Stimulated activated CD8-positive, alpha-beta memory T cell treated with anti-CD3 and anti-CD28 coated beads, Interleukin-12 subunit alpha, Interleukin-12 subunit beta, amount 100 ng/mL, for 4 hours (primary cell): ENCODE measurements at places on chromosomes 16 and 17.

- no peak for DNase-seq
Observed at GRCh38 chr17:74768763-74769114, 7.4 kb downstream of the NAT9 start.

- DNase-seq: no peak
Observed at GRCh38 chr17:69961501-69962145, 113.4 kb upstream of the KCNJ16 start.

- no peak for DNase-seq
Observed at GRCh38 chr17:48556229-48556575, 11.3 kb upstream of the HOXB2 start.

DNA sequence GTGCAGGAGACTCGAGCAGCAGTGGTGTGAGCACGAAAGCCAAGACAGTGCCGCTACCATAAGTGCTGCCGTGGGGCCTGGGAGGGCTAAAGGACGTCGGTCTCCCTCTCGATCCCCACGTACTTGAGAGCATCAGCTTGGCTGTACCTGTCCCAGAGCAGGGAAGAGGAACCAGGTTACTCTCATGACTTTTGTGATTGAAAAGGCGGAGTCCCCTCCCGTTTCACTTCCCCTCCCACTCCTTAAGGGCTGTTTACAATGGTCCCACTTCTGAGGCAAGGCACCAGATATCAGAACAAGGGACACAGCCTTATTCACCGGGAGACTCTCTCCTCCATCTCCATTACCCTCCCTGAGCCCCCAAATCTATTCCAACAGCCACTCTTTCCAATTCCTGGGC lies 20.1 kb downstream of the CNTNAP1 start:
- DNase-seq: no peak

DNA sequence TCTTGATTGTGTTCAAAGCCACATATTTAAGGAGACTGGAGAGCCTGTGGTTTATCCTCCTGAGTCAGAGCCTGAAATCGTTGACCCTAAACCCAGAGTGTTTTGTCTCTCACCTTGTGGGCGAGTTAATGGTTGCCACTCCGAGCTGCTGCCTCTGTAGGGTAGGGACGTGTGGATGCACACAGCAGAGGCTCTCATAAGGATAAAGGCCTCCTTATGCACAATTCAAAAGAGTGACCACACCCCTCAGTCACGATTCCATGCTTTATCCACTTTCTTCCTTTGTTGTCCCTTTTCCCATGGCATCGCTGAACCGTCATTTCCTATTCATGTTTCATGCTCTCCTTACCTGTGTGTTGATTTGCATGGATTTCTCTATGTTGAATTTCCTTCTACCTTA lies 805.0 kb upstream of the RBFOX1 start:
- DNase-seq: no peak

- DNase-seq: peak; percentile 15
Observed at GRCh38 chr17:67245694-67246402, 852 bp upstream of the HELZ start.

DNA sequence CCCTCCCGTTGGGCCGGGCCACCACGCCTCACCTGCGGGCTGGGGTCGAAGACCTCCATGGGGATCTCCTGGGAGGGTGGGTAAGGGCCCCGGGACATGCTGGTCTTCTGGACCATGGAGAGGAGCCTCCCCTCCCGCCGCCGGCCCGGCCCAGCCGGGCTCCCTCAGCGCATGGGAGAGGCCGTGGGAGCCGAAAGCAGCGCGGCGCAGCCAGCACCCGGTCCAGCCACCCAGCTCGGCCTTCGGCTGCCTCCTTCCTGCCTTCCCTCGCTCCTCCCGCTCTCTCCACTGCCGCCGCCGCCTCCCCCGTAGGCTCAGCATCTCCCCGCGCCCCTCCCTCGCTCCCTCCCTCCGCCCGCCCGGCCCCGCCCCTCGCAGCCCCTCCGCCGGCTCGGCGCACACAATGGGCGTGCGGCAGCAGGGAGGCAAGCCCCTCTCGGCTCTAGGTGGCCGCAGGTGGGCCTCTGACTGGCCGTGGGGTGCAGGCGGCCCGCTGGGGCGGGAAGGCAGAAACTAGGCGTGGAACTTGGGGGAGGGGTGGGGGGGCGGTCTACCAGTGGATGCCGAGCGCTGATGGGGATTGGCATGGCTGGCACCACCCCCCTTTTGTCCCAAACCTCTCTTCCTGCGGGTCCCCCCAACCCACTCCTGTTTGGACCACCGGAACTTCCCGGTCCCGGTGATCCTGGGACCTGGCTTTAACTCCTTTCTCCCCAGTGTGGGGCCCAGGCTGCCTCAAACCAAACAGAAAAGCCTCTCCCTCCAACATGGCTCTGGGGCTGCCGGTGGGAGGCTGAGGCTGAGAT lies at the start of gene CACNB1:
CACNB1 (minus strand) TSS at position 290 of the 806 bp plus-strand sequence; CDS start at position 116, 174 bp downstream.
- DNase-seq: peak; percentile 54

GRCh38 chr17:32813021-32813420 lies 63.9 kb downstream of the MYO1D start:
- DNase-seq: no peak

GRCh38 chr17:68835071-68835470 lies 120.1 kb downstream of the ABCA8 start:
- DNase-seq: no peak

DNA sequence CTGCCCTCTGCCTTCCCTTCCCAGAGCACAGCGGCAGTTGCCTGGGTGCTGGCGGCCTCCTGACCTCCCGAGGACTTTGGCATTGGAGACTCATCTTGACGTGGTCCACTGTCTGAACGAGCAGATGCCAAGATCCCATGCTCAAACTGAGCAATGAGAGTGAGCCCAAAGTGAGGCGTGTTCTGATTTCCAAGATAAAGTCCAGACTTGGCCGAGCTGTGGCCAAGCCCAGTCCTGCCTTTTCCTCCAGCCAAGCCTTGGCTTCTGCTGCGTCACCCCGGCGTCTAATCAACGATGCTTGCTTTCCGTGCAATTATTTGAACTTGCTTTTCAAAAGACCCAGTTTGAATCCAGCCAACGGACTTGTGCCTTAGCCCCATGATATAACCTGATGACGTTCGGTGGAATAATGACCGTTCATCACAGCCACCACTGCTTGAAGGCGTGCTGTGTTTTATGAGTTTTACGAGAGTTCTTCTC lies 179.2 kb downstream of the IRF8 start:
- no peak for DNase-seq

DNA sequence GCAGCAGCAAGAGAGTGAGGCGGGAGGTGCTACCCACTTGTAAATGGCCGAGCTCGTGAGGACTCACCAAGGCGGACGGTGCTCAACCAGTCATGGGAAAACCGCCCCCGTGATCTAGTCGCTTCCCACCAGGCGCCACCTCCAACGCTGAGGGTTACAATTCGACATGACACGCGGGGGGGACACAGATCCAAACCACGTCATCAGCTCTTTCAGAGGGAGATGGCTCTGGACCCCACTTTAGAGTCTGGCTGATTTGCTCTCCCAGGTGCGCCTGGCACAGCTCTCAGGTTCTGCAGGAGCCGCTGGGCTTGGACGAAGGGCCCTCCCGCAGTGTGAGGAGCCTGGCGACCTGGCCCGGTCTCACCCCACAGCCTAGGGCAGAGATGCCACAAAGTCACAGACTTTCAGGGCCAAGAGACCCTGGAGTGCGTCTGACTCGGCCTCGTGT lies 21.1 kb upstream of the DOC2B start:
- no peak for DNase-seq

GRCh38 chr16:85566561-85567100 lies 46.5 kb upstream of the GSE1 start:
- DNase-seq: no peak

GRCh38 chr17:80996422-80997305 lies 5.0 kb downstream of the CHMP6 start:
- DNase-seq: no peak

DNA sequence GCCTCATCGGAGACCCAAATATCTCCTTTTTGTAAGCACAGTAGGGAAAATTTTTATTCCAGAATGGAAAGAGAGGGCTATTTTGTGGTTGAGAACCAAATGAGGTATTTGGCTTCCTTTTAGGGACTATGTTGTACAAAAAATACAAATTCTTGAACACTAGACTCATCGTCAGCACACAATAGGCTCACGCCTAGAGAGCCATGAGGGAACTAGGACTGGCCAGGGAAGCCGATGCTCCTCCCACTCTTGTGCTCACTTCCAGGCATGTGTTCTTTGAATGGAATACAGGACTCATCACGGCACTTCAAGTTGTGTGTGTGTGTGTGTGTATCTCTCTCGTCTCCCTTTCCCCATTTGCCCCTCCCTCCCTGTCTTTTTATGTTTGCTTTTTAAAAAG lies 17.8 kb upstream of the BLMH start:
- no peak for DNase-seq

GRCh38 chr17:38747463-38748148 lies 530 bp downstream of the PCGF2 start:
- no peak for DNase-seq

- no peak for DNase-seq
Observed at GRCh38 chr16:81698310-81698641, 80.8 kb upstream of the PLCG2 start.

GRCh38 chr17:79626156-79626890 lies 15.5 kb upstream of the RBFOX3 start:
- no peak for DNase-seq

DNA sequence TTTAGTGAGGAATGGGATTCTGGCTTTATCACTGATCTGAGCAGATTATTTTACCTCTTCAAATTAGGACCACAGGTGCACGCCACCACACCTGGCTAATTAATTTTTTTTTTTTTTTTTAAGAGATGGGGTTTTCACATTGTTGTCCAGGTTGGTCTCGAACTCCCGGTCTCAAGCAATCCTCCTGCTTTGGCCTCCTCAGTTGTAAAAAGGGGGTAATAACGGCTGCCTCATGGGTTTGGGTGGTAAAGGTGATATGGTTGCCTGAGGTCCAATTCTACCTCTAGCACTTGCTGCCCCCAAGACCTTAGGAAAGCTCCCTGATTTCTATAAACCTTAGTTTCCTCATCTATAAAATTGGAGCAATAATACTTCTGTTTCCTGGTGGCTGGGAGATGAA lies 130.7 kb upstream of the HS3ST2 start:
- no peak for DNase-seq

GRCh38 chr17:7317161-7317803 lies 2.1 kb upstream of the GPS2 start:
- no peak for DNase-seq

DNA sequence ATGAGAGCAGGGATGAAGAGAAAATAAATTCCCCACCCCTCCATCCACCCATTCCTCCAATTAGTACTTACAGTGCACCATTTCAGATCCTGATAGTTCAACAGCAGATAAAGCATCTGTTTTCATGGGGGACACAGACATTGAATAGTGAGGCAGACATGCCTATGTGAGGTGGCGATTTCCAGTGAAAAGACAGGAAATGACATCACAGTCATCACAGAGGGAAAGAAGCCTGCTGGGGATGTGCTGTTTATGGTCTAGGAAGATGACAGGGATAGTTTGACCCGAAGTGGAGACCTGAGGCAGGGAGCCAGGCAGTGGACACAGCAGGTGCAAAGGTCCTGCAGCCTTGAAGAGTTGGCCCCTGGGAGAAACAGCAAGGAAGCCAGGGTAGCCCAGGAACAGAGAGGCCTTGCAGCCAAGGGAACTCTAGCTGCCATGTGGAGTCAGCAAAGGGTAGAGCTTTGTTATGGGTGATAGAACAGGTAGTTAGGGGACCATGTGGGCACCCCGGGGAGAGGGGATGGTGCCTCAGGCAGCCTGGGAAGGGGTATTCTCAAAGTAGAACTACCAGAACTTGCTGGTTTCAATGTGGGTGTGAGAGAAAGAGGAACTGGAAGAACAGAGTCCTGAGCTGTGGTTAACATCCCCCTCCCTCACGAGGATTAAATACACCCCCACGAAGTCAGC lies 256.6 kb downstream of the CPPED1 start:
- no peak for DNase-seq

DNA sequence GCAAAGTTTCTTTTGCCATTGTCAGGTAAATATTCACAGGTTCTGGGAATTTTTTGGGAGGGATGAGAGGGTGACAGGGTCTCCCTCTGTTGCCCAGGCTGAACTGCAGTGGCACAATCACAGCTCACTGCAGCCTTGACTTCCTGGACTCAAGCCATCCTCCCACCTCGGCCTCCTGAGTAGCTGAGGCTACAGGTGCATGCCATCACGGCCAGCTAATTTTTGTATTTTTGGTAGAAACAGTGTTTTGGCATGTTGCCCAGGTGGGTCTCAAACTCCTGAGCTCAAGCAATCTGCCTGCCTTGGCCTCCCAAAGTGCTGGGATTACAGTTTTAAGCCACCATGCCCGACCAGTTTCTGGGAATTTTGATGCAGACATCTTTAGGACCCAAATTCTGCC lies 53.0 kb downstream of the IQCK start:
- DNase-seq: no peak

GRCh38 chr17:41697122-41697962 lies 8.7 kb downstream of the EIF1 start:
- no peak for DNase-seq

DNA sequence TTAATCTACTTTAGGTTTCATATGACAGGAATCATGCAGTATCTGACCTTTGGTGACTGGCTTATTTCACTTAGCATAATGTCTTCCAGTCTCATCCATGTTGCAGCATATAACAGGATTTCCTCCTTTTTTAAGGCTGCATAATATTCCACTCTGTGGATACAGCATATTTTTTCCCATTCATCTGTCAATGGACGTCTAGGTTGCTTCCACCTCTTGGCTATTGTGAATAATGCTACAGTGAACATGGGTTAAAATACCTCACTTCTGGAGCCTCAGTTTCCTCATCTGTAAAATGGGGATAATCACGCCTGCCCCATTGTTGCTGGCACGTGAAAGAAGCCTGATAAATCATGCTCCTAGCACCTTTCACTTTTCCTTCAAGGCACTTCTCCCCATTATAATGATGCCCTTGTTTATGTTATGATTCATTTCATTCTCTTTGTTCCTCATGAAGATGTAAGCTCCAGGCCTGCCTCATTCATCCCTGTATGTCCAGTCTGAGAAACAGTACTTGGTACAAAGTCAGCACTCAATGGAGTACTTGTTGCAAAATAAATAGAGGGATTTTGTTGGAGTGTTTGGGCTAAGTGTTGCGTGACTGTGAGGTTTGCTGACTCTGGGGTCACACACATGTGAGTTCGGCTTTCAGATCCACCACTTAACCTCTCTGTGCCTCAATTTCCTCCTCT lies 59.6 kb downstream of the ABAT start:
- no peak for DNase-seq

DNA sequence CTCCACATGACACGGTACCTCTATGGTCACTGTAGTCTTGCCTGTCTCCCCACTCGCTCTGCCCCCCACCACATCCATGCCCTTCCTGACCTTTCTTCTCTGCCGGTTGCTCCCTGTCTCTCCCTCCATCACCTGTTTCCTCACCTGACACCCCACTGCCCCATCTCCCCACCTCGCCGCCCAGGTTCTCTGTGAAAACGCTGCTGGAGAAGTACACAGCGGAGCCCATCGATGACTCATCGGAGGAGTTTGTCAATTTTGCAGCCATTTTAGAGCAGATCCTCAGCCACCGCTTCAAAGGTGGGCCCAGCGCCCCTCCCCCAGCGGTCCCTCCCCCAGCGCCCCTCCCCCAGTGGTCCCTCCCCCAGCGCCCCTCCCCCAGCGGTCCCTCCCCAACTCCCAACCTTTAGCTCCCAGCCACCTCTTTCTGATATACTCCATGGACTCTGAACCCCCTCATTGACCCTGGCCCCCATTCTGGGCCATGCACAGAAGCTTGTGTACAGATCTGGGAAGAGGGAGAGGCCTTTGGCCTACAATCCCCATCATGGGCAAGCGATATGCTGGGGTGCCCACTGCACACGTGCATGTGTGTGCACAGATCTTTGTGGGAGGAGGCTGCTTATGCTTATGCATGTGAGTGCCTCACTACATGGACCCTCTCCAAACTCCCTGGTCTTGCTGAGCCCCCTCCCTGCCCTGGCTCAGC lies 4.1 kb downstream of the RUNDC3A start:
- no peak for DNase-seq

- no peak for DNase-seq
Observed at GRCh38 chr16:4019371-4019791, 96.9 kb downstream of the ADCY9 start.

GRCh38 chr16:3363793-3364192 lies 8.1 kb downstream of the OR2C1 start:
- no peak for DNase-seq
